ENCODE measurements at places on chromosomes 1 and 21.

- DNase-seq, result no peak
Measured at GRCh38 chr1:83741348-83741747, 257.6 kb downstream of the TTLL7 start.

DNA sequence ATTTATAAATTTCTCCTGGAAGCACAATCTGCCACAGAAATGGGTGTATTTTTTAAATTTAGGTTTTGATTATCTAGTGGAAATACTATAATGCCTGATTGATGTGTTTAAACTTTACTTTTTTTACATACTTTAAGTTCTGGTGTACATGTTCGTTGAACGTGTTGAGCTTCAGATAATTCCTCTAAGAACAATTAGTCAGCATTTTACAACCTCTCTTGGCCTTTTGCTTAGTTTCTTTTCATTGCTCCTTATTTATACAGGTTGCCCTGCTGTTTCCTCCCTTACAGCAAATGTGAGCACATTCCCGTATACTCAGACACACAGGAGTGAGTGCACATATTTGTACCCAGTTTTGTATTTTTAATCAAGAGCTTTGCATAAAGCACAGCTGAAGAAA lies 1038.9 kb downstream of the BRINP3 start:
- no peak for DNase-seq

GRCh38 chr1:116345011-116345410 lies 28.0 kb upstream of the ATP1A1 start:
- DNase-seq, result no peak

DNA sequence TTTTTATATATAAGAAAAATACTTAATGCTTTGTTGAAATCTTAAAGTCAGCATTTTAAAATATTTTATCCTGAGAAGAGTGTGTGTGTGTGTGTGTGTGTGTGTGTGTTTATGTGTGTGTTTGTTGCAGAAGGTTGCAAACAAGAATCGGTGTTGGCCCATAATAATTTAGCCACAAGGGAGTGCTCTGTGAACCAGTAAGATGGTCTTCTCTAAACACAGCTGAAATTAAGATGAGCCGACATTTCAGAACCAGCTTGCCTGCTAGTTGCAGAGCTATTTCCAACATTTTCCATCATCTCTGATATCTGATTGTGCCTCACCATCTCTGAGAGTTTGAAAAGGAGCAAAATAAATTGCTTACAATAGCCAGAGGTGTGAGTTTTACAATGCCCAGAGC lies 158.8 kb upstream of the SGIP1 start:
- DNase-seq, result no peak

- no peak for DNase-seq
Measured at GRCh38 chr1:91778964-91779363, 107.0 kb downstream of the TGFBR3 start.

GRCh38 chr1:224300346-224300745 lies 29.6 kb downstream of the NVL start:
- DNase-seq, result no peak

DNA sequence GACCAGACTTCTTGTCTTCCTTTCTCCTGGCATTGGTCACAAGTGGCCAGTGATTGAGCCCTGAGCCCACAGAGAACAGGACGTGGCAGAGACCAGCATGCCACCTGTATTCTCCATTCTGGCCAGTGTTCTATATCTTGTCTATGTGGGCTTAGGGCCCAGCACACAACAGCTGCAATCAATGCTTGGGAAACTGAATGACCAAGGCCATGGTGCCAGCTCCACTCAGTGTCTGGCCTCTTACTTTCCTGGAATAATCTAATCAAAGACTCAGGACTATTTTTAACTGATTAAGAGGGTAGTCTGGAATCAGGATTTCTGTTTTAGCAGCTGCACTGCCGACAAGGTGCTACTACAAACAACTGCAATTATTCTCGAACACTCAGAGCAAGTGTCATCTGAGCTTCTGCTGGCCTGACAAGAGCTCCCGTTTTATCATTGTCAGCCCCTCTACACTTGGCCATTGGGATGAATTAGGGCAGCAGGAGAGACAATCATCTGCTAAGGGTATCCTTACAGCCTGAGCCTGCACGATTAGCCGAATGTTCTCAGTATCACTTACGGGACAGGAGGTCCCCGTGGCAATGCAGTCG lies 74.4 kb upstream of the GRIK3 start:
- no peak for DNase-seq

DNA sequence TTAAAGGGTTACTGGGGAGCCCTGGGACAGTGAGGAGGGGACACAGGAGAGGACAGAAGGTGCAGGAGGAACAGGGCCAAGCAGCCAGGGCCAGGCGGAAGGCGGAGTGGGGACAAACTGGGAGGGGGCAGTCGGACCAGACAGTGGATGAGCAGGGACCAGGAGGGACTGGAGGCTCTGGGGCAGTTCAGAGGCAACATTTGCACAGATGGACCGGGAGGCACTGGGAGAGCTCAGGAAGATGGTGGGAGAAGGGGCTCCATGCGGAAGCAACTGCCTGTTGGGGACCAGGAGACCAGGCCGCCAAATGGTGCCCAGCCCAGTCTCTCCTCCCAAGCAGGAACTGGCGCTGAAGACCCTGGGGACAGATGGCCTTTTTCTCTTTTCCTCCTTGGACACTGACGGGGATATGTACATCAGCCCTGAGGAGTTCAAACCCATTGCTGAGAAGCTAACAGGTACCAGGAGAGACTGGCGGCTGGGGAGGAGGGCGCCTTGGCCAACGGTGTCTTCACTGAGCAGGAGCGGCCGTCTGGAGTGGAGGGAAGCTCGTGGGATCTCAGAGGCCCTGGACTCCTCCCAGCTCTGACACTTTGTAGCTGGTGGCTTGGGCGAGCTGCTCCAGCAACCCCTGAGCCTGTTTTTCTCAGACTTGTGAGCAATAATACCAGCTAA lies 847 bp downstream of the SELENON start:
- DNase-seq, result no peak

DNA sequence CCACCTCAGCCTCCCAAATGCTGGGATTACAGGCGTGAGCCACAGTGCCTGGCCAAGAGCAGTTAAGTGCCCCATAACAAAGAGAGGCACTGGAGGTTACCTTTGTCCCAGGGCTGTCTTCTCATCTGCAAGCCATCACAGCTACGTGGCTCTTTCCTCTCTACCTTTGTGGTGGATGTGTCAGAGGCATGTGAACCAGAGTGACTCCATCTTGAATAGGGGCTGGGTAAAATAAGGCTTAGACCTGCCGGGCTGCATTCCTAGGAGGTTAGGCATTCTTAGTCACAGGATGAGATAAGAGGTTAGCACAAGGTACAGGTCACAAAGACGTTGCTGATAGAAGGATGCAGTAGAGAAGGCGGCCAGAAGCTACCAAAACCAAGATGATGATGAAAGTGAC lies 59.4 kb upstream of the POU2F1 start:
- no peak for DNase-seq

DNA sequence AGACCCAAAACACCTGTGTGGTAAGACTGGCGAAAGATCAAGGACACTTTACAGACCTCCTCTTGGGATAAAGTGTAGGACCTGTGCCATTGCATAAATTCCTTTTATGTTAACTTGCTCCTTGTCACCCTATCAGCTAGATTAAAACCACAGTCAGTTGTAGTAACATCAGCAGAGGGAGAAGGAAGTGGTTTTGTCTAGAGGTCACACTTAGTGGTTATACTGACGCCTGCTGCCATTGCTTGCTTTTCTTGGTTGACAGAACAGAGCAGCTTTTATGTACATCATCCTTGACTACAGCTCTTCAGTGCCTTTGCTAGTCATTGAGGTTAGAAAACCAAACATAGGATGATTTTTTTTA lies 101.4 kb downstream of the PBX1 start:
- DNase-seq, result no peak

GRCh38 chr1:39408641-39409054 lies 82.8 kb upstream of the BMP8A start:
- DNase-seq, result peak; percentile 66

DNA sequence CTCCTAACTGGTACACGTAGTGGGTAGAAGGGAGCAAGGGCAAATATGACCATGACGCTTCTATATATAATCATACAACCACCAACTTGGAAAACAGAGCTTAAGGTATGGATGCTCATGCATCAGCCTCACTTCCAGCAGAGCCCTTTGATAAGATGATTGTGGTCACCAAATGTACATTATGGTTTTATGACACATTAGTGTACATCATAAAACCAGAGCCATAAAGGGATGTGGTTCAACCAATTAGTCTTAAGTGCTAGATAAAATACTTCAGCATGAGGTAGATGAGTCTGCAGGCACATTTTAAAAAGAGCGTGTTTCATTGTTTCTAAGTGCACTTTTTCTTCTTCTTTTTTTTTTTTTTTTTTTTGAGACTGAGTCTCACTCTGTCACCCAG lies 43.7 kb downstream of the NIBAN1 start:
- DNase-seq, result no peak

DNA sequence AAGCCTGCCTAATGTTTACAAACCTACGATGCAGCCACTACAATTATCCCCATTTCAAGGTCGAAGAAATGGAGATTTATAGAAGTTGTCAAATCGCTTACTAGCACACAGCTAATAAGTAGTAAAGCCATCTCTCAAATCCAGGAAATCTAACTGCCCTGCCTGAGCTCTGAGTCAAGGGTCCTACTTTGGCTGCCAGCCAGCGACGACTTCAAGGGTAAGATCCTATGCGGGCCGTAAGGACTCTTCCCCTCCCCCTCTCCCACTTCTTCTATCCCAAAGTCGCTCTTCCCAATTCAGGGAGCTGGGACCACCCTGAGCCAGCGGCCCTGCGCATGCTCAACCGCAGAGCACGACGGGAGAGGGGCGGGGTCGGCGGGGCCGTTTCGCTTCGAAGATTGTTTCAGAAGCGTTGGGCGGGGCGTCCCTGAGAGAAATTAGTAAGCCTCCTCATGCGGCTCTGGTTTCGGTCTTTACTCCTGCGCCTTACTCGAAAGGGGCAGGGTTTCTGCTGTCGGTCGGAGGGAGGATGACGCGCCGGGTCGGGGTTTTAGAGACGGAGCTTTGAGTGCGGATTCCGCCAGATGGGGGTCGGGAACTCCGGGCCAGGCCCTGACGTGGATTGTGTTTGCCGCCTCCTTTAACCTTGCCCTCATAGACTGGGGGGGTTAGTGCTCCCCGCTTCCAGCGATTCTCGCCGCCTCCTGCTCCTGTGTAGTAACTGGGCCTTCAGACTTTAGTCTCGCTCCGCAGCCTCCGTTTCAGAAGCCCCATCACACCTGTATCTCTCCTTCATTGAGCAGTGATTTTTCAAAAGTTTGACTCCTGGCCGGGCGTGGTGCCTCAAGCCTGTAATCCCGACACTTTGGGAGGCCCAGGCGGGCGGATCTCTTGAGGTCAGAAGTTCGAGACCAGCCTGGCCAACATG lies at the start of gene ZMYM1:
ZMYM1 (plus strand) TSS at position 383 of the 928 bp plus-strand sequence. CDS start 14,603 bp downstream, outside the sequence.
- peak; percentile 71 for DNase-seq

DNA sequence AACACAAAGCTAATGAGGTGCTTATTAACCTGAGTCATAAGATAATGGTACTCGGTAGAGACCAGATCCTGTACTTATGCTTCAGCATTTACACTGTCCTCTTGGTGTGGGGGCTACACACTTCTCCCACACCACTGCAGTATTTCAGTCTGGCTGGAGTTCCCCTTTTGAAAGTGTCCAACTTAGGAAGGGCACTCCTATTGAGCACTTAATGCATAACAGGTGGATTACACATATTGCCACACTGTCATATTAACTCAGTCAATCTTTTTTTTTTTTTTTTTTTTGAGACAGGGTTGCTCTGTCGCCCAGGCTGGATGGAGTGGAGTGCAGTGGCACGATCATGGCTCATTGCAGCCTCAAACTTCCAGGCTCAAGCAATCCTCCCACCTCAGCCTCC lies 1.5 kb downstream of the GPATCH4 start:
- DNase-seq, result no peak

- no peak for DNase-seq
Measured at GRCh38 chr21:26546446-26547097, 26.5 kb downstream of the CYYR1 start.

DNA sequence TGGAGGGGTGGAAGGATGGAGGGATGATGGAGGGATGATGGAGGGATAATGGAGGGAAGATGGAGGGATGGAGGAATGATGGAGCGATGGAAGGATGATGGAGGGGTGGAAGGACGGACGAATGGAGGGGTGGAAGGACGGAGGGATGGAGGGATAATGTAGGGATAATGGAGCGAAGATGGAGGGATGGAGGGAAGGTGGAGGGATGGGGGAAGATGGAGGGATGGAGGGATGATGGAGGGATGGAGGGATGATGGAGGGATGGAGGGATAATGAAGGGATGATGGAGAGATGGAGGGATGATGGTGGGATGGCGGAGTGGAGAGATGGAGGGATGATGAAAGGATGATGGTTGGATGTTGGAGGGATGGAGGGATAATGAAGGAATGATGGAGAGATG lies 61.3 kb downstream of the KCNAB2 start:
- no peak for DNase-seq

DNA sequence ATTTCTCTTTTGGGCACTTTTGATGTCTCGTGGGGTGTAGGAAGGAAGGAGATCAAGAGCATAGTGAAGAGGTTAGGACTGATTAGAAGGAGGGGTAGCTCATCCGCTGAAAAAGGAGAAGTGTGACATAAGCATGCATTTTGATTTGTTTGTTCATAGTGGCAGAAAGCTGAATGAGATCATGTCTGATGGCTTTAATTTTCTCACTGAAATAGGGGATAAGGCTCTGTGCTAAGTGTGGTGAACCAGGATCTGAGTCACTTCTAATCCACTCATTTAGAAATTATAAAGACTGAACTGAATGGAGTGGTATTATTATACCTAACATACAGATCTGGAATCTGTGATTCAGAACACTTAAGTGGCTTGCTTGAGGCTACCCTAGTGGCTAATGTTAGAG lies 344.5 kb downstream of the PDE4B start:
- no peak for DNase-seq

DNA sequence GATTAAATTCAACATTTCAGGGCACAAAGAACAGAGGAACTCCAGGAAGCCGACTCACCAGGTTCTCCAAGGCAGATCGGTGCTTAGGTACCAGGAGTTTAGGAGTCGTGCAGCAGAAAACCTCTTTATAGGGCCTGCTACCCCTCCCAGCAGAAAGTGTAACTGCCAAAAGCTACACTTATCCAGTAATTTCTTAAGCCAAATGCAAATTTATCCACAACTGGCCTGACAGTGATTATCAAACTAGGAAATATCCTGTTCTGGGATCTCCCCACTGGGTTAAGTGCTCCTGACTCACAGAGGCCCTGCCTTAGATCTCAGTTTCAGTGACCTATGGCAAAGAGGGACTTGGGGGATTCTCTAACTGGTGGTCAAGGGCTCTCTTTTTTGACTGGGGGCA lies at the start of gene SPRR2F:
SPRR2F (minus strand) TSS at position 101 of the 400 bp plus-strand sequence. CDS start 783 bp downstream, outside the sequence.
- DNase-seq, result no peak

DNA sequence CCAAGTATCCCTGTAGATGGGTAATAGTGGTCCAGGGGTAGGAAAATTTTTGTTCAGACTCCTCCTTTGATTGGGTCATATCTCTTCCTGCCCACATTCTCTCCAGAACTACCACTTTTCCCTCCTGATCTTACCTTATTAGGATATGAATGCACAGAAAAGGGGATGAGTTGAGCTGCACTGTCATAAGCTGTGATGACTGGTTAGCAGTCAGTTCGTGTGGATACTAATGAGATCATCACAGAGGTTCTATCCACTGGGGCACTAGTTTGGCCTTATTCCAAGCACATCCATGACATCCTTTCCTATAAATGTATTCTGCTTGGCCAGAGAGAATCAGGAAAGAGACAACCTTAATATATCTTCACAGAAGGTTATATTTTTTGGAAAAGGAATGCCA lies 22.1 kb upstream of the TBX15 start:
- DNase-seq, result no peak

Measured in stimulated activated CD8-positive, alpha-beta memory T cell treated with anti-CD3 and anti-CD28 coated beads, Interleukin-15, amount 100 ng/mL, for 4 hours (primary cell).